ENCODE measurements at places on chromosomes 16 and 17.

GRCh38 chr16:50058091-50058771 lies 7.5 kb upstream of the HEATR3 start:
- DNase-seq = no peak

- no peak for DNase-seq
Measured at GRCh38 chr17:19867079-19867328, 732 bp downstream of the ULK2 start.

DNA sequence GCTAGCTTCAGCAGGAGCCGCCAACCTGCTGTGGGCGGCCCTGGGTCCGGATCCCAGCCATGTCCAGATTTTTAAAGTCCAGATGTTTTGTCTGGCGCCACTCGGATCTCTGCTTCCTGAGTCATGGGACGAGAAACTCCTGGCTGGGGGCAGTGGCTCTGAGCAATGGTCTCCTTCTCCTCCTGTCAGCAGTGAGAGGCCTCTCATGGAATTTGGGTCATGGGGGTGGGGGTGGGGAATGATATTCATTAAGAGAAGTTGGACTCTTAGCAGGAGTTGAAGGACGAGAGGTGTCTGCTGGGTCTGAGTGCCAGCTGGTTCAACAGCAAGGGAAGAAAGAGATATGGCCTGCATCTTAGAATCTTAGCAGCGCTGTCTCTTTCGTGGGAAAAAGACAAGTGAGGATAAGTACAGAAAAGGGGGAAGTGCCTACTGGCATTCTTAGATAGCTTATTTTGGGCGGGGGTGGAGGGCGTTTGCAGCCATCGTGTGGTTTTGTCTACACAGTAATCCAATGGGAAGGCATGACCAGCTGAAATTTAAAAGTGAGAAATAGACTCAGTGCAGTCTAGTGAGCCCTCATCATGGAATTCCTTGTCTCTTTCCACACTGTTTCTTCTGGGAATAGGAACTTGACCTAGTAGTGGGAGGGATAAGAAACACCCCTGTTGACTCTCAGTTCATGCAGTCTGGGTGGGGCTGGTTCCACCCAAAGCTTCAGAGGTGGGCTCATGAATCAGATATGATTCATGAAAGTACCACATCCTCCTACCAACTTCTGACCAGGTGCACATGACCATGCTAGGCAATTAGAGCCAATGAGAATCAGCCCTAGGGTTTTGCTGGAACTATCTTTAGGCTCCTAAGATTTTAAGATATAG lies 80.5 kb downstream of the MYH13 start:
- DNase-seq = no peak

GRCh38 chr17:44672479-44673093 lies 16.3 kb downstream of the MEIOC start:
- peak; percentile 26 for DNase-seq

- no peak for DNase-seq
Measured at GRCh38 chr16:80097098-80097497, 443.7 kb upstream of the DYNLRB2 start.

- DNase-seq = no peak
Measured at GRCh38 chr16:68003031-68003430, 3.7 kb upstream of the DPEP2 start.

GRCh38 chr16:54509456-54509855 lies 222.9 kb upstream of the IRX3 start:
- DNase-seq = no peak

DNA sequence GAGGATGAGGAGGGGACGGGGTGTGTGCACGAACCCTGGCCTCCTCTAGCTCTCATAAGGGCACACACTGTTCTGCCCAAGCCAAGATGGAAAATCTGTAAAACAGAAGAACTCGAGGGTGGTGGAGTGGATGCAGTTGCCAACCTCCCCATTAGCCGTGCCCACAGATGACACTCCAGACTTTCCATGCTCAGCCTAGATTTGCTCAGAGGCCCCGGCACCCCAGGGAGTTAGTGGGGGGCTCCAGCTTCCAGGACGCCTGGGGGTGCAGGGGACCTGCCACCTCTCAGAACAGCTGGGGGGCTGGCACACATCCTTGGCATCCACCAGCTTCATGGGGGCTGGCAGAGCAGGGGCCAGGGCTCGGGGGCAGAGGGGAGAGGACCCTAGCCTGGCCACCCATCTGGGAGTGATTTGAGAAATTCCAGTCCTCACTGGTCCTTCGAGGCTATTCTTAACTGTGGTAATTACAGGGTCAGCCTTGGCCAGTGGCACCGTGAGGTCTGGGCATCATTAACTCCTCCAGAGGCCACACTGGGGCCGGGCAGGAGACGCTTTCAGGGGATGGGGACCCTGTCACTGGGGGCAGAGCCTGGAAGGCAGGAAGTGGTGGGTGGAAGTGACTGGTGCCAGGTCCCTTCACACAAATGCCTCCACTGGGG lies 14.3 kb downstream of the VASN start:
- peak; percentile 19 for DNase-seq

DNA sequence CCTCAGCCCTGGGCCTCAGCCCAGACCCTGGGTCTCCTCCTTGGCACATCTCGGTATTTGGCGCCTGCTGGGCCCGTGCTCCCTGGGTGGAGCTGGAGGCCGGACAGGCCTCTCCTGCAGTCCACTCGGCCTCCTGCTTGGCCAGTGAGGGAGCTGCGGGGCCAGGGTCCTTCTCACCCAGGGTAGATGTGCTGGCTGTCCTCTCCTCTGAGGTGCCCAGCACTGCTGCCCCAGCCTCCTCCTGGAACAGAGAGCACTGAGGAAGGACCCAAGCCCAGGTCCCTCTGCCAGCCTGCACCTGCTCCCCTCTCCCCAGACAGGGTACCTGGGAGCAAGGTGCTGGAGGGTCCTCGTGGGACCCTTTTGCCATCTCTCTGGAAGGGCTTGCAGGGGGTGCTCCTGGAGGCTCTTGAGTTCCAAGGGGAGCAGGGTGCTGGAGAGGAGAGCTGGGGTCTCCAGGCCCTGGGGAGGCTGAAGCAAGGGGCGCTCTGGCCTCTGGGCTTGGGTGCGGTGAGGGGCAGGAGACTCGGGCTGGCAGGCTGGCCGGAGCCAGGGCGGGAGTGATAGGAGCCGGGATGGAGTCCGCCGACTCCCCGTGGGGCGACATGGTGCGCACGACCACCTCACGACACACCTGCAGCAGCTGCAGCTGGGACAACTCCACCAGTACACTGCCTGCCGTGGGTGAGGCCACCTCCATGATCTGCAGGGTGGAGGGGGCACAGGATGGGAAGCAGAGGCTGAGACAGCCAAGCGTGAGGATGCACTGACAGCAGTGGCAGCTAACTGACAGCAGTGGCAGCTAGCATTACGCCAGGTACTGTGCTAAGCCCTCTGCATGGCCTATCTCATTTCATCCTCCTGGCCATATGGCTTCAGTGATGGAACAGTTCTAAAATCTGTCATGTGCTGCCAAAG lies 17.8 kb downstream of the TSPOAP1 start:
- DNase-seq = no peak

- no peak for DNase-seq
Measured at GRCh38 chr16:58644765-58645487, 15.3 kb upstream of the CNOT1 start.

GRCh38 chr17:57868007-57868909 lies 18.4 kb upstream of the MRPS23 start:
- peak; percentile 45 for DNase-seq

GRCh38 chr17:6323626-6324356 lies 111.1 kb downstream of the AIPL1 start:
- DNase-seq = peak; percentile 5

DNA sequence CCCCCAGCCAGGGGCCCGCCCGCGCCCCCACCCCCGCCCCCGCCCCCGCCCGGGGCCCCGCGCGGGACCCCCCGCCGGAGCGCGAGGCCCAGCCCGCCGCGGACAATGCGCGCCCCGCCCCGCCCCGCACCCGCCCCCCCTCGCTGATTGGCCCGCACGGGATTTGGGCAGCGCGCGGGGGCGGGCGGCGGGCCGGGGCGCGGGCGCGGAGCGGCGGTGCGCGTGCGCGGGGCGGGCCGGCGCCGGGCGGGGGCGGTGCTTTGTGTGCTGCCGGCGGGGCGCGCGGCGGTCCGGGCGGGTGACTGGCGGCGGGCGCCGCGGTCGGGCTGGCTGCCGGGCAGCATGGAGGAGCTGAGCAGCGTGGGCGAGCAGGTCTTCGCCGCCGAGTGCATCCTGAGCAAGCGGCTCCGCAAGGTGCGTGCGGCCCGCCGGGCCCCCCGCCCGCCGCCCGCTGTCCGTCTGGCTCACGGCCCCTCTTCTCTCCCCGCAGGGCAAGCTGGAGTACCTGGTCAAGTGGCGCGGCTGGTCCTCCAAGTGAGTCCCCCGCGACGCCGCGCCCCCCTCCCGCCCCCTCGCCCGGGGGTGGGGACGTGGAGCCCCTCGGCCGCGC lies at the start of gene CBX2:
CBX2 (plus strand) TSS at position 255 of the 610 bp plus-strand sequence; CDS start at position 343, 88 bp downstream.
- DNase-seq = peak; percentile 88

DNA sequence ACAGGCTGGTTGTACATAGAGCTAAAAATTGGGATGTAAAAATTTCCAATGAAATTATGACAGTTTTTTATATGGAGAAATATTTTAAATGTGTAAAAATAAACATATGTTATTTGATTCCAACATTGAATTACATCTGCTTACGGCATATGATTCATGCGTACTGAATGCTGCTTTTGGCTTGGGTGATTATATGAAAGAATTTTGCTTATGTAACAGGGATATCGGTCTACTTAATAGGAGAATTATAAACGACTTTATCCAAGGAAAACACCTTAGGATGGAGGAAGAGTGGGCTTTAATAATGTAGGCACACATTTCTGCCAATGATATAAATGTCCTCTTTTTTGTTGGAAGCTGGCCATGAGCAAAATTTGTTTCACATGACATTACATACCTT lies 197.3 kb upstream of the GOT2 start:
- DNase-seq = no peak

- peak; percentile 80 for DNase-seq
Measured at GRCh38 chr17:4950075-4950745, 709 bp upstream of the ENO3 start.

DNA sequence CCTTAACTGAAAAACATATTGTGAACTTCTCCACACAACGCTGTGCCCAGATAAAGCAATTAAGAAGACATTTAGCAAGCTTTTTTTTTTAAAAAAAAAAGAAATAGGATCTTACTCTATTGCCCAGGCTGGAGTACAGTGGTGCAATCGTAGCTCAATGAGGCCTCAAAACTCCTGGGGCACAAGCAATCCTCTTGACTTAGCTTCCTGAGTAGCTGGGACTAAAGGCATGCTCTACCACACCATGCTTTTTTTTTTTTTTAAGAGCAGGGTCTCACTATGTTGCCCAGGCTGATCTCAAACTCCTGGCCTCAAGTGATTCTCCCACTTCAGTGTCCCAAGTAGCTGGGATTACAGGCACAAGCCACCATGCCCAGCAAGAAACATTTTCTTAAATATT lies 20.1 kb downstream of the AP1G1 start:
- DNase-seq = no peak

DNA sequence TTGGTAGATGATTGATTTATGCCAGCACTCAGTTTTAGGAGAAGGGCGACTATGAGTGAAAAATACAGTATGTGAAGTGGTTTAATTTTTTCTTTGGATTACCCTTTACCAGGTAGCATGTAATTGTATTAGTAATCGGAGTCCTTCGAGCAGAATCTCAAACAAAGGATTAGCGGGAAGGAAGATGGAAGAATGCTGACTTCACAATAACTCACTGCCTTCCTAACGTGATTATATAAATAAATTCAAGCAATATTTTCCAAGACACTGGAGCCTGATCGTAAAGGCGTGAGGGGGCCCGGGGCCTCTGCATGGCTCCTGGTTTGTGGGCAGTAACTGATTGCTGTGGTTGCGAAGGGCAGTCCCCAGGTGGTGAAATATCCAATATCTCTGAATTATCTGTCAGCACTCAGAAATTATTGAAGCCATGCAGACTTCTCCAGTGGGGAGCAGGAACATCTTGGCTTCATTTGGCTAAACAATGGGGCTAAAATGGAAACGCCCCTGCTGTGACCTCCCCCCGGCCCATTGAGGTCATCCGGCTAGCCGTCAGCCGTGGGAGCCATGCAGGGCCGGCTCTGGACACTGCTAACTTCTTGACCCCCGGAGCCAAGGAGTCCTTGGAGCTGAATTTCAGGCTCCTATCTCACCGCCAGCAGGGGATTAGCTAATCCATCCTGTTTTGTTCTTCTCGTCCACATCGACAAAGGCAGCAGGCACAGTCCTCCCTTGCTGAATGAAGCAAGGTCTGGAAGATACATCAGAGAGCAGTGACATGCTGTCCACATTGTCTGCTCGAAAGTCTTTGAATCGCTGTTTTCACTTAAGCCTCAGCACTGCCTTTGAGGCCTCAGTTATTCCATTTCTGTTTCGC lies 295.9 kb upstream of the N4BP1 start:
- no peak for DNase-seq

GRCh38 chr16:27475561-27475960 lies 73.6 kb downstream of the IL21R start:
- DNase-seq = no peak

DNA sequence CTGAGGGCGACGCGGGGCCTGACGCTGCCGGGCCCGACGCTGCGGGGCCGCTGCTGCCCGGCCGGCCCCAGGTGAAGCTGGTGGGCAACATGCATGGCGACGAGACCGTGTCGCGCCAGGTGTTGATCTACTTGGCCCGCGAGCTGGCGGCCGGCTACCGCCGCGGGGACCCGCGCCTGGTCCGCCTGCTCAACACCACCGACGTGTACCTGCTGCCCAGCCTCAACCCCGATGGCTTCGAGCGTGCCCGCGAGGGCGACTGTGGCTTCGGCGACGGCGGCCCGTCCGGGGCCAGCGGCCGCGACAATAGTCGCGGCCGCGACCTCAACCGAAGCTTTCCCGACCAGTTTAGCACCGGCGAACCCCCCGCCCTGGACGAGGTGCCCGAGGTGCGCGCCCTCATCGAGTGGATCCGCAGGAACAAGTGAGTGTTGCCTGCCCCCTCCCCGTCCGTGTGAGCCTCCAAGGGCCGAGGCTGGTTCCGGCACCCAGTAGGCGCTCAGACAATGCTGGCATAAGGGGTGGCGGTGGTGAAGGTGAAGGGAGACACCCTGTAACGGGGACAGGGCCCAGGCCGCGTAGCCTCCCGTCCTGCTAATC lies 676 bp downstream of the CPD start:
- peak; percentile 19 for DNase-seq

- no peak for DNase-seq
Measured at GRCh38 chr17:38418693-38419507, 9.4 kb upstream of the ARHGAP23 start.

DNA sequence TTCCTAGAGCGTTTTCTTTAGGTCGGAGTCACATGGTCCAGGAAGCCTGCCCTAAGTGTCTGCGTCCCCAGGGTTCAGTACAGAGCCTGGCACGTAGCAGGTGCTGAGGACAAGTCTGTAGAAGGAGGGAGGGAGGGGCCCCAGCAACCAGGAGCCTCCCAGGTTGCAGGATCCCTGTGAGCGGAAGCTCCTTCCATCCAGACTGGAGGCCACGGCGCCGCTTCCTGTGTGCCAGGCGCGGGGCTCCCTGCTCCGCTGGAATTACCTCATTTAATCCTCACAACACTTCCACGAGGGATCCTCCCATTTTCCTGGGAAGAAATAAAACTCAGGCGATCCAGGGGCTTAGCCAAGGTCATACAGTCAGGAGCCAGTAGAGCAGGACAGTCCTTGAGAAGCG lies 22.1 kb downstream of the TRARG1 start:
- no peak for DNase-seq

- DNase-seq = peak; percentile 41
Measured at GRCh38 chr17:29390851-29391631, 878 bp downstream of the TAOK1 start.
